ENCODE measurements at places on chromosomes 13 and 19. TPM values are rescaled to one million over a fixed set of nuclear protein-coding genes. Genes with fewer than 3 reads are reported as not detected.

The TMEM147 gene
- total RNA-seq, result 62.0 TPM

The ZNF534 gene
- not detected for total RNA-seq

The CASP14 gene
- not detected for total RNA-seq

The ITGBL1 gene
- not detected for total RNA-seq

The FLT1 gene
- 759 TPM for total RNA-seq

The LILRA1 gene
- total RNA-seq, result not detected

The RAB3A gene
- 3.1 TPM for total RNA-seq

The CLDND2 gene
- not detected for total RNA-seq

The PLK5 gene
- 1.1 TPM for total RNA-seq

- DNase-seq, result no peak
Measured at GRCh38 chr13:80883545-80883944, 542.6 kb upstream of the SPRY2 start.

- no peak for DNase-seq
Measured at GRCh38 chr13:75785130-75785529, 149.0 kb downstream of the LMO7 start.

DNA sequence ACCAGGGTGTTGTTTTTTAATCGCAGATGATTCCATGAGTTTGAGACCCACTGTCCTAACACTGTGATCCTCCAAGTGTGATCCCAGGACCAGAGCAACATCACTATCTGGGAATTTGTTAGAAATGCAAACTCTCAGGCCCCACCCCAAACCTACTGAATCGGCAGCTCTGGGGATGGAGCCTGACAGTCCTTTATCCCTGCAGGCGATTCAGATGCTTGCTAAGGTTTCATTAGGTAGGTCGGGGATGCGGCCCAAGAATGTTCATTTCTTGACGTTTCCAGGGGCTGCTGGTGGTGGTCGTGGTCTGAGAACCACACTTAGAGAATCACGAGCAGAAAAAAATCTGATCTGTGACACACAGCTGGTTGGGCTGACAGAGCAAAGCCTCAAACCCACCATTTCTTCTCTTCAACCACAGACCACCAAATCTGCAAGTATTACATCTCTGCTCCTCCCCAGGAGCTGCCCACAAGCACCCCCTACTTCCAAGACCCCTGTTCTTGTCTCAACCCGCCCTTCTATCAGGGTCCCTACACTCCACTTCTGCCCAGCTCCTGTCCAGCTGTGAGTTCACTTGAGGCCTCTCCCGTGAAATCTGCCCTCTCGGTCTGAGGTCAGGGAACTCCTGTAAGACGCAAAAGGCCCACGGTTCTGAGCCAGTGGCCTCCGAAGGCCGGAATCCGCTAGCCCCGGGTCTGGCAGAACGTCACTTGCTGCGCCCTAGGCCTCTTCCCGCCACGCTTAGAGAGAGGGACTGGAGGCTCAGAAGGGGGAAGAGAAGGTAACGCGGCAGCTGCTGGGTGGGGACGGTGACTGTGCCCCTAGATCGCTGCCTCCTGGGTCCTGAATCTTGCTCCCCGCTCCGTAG lies 1.1 kb upstream of the FARP1 start:
- peak; percentile 33 for DNase-seq

- DNase-seq, result no peak
Measured at GRCh38 chr13:67390462-67391086, 160.4 kb upstream of the PCDH9 start.

GRCh38 chr13:28301839-28302238 lies 163.5 kb downstream of the PAN3 start:
- no peak for DNase-seq

- DNase-seq, result no peak
Measured at GRCh38 chr13:98959291-98959690, 18.6 kb downstream of the DOCK9 start.

DNA sequence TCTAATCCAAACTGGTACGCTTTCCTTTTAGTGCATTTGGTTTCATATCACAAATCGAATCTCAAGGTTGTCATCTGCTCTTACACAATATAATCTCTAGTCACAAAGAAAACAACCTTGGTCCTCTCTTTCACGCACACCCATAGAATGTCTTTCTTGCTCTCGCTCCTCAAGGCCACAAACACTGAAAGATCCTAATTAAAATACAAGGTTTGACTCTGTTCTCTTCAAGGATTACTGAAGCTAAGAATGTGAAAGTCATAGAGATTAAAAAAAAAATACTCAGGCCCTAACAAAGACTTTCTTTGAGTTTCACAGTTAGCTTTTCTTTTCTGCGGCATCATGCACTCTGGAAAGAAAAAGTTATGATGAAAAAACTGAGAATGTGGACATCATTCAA lies 891.5 kb downstream of the EFNB2 start:
- no peak for DNase-seq

GRCh38 chr19:343941-344624 lies 513 bp downstream of the MIER2 start:
- DNase-seq, result peak; percentile 49

GRCh38 chr19:44960906-44961728 lies 5.9 kb downstream of the CLPTM1 start:
- no peak for DNase-seq

DNA sequence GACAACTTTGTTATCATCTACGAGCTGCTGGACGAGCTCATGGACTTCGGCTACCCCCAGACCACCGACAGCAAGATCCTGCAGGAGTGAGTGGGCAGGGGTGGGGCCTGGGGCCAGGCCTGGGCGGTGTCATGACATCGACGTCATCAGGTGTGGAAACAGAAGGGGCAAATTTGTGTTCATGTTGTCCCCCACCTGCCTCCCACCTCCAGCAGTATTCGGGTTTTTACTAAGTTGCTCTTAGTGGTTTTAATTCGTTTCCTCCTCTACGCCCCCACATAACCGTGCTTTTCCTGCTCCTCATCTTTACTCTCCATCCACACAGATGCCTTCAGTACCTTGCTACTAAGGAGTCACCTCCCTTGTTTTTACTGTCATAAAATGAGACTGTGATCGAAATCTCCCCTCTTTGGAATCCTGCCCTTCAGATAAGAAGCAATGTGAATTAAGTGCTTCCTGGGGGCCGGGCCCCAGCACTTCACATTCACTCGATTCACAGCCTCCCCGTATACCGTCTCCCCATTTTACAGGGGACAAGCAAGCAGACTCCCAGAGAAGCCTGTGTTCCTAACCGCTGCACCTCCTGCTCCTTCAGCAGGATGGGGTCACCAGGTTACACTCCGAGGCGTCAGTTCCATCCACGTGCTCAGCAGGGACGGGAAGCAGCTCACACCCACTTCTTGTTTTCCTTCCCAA lies 10.5 kb downstream of the AP1M1 start:
- DNase-seq, result no peak

- no peak for DNase-seq
Measured at GRCh38 chr13:108444448-108444847, 174.9 kb downstream of the TNFSF13B start.

DNA sequence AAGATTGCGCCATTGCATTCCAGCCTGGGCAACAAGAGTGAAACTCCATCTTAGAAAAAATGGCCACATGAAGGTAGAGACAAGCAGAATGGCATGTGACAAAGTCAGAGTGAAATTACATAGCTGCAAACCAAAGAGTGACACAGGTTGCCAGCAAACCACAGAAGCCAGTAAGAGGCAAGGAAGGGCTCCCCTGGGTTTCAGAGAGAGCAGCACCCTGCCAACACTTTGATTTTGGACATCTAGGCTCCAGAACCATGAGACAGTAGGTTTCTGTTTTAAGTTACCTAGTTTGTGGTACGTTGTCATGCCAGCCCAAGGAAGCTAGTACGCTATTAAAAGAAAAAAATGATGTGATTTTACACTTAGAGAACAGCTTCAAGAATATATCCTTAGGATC lies 1.9 kb downstream of the NLRP4 start:
- no peak for DNase-seq

DNA sequence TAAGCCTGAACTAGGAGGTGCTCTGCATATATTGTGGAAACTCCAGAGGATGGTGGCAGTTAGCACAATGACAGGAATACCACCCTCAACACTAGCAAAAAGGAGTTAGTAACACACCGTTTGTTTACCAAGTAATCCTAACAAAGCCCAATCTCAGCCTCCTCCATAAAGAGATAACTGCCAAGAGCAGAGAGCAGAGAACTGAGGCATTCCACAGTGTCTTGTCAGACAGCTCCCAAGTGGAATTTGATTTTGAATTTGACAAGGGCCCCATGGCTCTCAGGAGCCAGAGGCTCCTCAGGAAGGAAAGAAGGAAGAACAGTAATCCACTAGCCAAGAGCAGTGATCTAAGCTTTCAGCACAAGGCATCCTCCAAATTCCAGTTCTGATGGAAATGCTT lies 298.6 kb downstream of the DCLK1 start:
- DNase-seq, result no peak

DNA sequence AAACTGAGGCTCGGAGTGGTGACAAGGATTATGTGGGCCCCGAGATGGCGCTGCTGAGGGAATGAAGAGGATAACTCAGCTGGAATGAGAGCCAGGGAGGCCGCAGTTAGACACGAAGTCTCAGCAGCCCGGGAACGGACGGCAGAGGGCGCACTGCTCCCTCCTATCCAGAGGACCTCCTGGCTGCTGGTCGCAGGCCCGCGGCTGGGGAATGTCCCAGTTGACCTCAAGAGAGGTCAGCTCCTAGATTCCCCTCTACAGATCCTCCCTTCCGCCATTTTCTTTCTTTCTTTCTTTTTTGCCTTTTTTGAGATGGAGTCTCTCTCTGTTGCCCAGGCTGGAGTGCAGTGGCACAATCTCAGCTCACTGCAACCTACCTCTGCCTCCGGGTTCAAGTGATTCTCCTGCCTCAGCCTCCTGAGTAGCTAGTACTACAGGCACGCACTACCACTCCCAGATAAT lies 24.1 kb upstream of the ASPDH start:
- peak; percentile 19 for DNase-seq

- DNase-seq, result no peak
Measured at GRCh38 chr13:109180905-109181425, 551.6 kb downstream of the MYO16 start.

- DNase-seq, result peak; percentile 66
Measured at GRCh38 chr19:10718205-10719196, 622 bp downstream of the DNM2 start.

- DNase-seq, result no peak
Measured at GRCh38 chr13:40169476-40169875, 497.0 kb downstream of the FOXO1 start.

DNA sequence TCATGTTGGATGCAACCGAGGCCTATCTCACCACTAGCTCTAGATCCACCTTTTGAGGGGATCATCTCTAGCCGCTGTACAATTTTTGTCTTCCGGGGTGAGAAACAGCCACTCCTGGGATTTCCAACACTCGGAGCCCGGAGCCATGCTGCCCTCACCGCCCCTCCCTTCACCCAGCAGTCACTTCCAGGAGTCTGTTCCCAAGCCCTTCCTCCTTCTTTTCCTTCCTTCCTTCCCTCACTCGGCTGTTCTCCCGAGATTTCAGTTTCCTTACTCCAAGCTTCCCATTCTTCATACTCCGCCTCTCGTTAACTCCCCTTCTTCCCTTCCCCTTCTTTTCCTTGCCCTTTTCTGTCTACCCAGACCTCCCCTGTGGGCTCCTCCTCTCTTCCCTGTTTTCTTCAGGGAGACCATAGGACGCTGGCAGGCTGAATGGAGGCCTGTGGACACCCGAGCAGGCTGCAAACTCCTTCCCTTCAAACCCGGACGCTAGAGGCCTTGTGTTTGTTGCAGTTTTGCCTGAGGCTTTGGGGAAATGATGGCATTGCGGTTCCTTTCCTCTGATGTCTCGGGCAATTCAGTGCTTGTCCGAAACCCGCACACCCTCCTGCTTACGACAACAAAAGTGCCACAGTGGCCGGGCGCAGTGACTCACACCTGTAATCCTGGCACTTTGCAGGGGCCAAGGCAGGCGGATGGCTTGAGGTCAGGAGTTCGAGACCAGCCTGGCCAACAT lies 96.0 kb downstream of the CAB39L start:
- no peak for DNase-seq

Measured in endothelial cell (in vitro differentiated cells).